ENCODE measurements at places on chromosomes 1 and 21.
A peak's percentile ranks its signal among the peaks of the same experiment; 100 is the strongest.

DNA sequence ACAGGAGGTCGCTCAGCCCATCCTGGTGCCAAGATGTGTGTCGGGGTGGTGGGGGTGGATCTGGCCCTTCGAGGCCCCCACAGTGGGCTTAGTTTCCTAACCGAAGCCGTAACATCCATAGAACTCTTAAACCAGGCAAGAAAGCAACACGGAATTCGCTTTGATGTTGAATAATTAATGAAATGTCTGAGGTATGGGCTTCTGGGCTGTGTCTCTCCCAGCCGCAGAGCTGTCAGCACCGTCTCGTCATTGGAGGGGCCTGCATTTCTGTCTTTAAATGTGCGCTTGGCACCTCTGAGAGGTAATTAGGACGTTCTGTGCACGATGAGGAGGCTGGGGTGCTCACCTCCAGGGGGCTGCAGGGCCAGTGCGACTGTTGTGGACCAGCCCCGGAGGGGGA lies 13.3 kb upstream of the PLCH2 start:
- DNase-seq, result no peak

DNA sequence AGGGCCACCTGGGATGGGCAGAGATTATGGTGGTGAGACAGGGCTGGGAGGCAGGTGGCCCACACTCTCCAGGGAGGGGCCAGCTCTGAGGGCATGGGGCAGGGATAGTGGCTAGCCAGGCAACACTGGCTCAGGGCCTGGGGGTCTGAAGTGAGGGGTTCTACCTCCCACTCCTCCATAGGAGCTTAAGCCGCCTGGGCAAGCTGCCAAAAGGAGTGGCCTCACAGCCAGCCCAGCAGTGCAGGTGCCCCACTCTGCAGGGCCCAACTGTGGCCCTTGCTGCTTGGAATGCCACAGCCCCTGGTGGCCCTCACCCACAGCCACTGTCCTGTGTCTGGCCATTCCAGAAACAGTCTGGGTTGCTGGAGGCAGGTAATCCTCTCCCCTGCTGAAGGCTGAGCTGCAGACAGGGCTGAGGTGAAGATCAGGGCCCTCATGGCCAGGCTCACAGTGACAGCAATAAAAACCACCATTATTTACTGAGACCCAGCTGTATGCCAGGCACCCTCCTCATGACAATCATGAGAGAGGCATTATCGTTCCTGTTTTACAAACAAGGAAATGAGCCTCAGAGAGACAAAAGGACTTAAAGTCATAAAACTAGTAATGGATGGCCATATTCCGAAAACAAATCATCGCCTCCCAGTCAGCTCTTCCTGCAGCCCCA lies 31.0 kb downstream of the KIF21B start:
- DNase-seq, result no peak

GRCh38 chr1:52792036-52792435 lies 50.5 kb upstream of the ZYG11A start:
- no peak for DNase-seq

DNA sequence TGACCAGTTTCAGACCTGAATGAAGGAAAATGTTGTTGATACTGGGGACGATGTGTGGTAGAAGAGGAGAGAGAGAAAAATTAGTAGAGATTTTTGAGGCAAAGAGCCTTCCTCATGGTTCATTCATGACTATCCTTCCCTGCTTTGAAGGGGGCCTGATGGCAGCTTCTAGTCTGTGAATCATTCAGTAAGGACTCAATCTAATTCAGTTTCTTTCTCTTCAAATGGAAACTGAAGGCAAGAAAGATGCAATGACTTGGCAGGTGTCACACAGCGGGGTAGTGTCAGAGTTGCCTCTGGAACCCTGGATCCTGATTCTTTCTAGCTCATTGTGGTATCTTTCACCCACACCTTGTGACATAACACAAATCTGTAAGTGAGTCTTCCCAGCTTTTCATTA lies 14.9 kb upstream of the CD5L start:
- no peak for DNase-seq

GRCh38 chr1:223776075-223776814 lies 63.9 kb downstream of the CAPN2 start:
- peak; percentile 9 for DNase-seq

- DNase-seq, result no peak
Observed at GRCh38 chr1:226349081-226349480, 40.1 kb upstream of the LIN9 start.

DNA sequence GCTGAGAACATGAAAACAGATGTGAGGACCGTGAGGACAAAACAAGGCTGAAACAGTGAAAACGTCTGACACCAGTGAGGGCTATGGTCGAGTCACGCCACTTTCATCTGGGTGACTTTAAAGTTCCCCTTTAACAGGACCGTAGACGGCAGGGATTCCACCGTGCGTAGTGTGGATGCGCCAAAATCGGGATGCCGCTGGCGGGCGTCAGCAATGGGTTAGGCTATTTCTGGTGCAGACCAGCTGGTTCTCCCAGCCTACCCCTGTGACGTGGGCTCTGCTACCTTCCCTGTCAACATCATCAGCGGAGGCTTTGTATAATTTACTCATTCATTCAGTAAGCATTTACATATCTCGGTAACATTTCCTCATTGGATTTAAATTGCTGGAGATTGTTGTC lies 246.6 kb upstream of the AJAP1 start:
- DNase-seq, result no peak

DNA sequence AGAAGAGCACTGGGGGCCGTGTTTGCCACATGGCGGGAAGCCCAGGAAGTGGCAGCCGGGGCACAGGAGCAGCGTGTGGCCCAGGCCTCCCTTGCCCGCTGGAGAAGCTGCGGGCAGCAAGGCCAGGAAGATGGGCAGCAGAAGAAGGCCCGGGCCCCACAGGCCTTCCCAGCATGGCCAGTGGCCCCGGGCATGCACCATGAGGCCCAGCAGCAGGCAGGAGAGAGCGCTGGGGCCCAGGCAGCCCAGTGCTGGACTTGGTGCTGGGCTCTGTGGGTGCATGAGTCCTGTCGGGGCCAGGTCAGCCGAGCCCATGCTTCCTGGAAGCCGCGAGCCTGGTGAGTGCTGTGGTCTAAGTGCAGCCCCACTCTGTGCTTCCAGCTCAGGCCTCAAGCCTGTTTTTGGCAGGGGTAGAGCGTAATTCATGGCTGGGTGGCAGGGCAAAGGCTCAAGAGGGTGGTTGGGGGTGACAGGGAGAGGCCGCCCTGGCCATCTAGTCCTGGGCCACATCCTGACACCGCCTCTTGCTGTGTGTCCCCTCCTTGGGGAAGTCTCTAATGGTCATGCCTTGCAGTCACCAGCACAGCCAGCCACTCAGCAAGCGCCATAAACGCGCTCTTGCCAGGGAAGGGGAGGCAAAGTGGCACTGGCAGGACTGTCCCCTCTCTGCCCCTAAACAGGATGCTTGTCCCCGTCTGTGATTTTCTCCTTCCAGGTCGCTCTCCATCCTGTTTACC lies 21.3 kb downstream of the MTHFR start:
- DNase-seq, result no peak

DNA sequence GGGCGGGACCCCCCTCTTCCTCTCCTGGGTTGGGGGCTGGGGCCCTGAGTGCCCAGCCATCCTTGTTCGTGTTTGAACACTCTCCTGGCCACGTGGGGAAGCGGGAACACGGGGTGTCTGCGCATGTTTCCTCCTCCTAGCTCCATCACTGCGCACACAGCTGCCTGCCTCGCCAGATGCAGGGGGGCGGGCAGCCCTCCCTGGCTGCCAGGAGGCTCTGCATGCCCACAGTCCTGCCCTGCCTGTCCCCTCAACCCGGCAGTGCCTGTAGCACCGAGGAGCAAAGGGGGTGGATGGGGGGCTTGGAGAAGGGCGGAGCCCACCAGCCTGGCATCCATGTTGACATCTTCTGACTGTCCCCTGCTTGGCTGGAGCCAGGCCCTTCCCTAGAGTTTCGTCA lies 1.8 kb upstream of the SLC25A34 start:
- DNase-seq, result no peak

- no peak for DNase-seq
Observed at GRCh38 chr1:151843398-151843797, 3.8 kb upstream of the C2CD4D start.

GRCh38 chr1:221697923-221698425 lies 43.9 kb downstream of the DUSP10 start:
- DNase-seq, result no peak

DNA sequence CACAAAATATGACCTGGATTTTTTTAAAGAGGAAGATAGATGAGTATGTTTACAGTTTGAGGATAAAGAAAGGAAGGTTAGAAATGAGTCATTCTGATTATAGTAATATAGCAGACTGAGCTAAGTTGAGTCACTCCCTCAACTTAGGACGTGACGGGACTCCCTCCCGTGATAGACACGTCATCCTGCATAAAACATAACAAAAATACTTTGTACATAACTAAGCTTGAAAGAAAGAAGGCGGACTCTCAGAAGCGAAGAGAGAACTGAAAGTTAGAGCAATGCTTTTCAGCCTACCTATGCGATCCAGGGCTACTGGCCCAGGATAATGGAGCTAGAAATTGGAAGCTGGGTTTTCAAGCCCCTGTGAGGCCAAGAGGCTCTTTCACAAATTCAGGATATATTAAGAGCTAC lies 53.0 kb upstream of the DESI2 start:
- DNase-seq, result no peak

- DNase-seq, result no peak
Observed at GRCh38 chr1:171937938-171938337, 96.6 kb downstream of the DNM3 start.
